CD4-positive, alpha-beta T cell treated with Interleukin-12 subunit alpha and Interleukin-12 subunit beta, for 1 hour (primary cell): ENCODE measurements at places on chromosomes 5 and 9.

DNA sequence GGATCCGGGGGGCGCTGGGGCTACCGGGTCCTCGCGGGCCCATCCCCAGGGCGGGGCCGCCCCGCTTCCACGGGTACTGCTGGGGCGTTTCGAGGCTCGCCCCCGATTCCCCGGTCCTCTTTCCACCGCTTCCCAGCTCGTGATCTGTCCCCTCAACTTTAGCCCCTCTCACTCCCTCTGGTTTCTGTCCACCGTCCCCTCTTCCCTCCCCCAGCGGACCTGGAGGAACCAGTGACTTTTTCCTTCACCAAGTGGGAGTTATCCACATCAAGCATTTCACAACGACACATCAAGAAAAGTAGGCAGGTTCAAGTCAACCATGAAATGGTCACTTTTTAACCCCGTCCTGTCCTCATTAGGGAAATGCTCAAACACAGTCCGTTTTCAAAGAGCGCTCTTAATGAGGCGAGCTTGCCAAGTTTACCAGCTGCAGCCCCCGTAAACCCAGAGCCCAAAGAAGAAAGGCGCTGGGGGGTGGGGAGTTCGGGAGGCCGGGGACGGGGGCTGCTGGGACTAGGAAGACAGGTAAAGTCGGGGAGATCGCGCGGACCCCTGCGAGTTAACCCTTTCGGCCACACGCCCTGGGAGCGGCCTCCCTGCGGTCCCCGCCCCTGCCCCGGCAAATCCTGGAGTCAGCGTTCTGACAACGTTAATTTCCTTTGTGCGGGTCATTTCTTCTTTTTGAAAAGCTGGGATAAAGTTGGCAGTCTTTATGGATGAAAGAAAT lies 2.1 kb upstream of the NFIB start:
- DNase-seq, result no peak

DNA sequence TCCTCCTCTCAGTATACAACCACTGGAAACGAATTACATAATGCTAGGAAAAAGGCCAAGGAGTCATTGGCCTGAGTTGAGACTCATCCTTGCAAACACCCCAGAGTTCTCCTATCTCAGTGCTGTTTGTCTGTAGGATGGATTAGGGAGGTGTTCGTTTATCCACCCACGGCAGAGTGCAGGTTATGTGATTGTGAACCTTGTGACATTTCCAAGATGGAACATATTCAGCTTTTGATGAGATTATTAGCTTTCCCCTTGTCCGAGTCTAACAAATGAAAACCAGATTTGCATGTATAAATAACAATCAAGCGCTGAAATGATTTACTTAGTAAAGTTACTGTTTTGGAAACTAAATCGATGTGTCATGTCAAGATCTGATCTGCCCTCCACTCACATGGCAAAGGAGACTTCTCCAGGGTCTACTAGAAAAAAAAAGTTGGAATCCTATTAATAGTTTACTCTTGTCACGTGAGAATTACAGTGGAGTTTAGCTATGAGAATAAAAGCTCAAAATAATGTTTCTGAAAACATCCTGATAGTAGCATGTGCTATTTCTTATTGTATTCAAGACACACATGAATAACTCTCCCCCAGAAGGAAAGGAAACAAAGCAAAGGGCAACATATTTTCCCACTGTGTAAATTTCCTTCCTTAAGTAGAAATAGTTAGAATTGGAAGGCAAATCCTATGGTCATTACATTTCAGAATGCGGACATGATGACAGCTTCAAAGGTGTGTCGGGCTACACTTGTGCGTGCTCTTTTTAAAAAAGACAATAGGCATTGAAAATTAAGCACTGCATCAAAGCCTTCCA lies 600.4 kb downstream of the EBF1 start:
- DNase-seq, result no peak

GRCh38 chr9:96022445-96023051 lies 147.1 kb downstream of the ERCC6L2 start:
- DNase-seq, result peak; percentile 46

GRCh38 chr5:174155706-174156105 lies 110.2 kb downstream of the NSG2 start:
- DNase-seq, result no peak

GRCh38 chr5:146527785-146528184 lies 11.8 kb upstream of the GPR151 start:
- no peak for DNase-seq

DNA sequence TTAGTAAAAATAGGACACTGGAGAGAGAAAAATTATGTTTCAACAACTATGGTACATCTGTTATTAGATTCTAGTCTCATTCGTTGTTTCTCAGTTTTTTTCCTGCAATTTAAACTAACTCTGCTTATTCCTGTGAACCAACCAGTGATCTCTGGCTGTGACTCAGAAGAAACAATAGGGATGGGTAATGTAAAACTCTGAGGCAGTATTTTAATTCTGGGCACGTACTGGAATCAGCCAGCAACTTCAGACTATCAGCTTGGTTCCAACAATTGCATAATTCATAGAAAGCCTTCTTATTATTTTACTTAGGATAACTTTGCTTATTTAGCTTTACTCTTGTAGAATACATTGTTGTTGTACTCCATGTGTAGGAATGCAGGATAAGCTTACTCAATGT lies 28.8 kb downstream of the MLLT3 start:
- no peak for DNase-seq

GRCh38 chr9:93724852-93725251 lies 148.5 kb downstream of the PHF2 start:
- DNase-seq, result no peak

- DNase-seq, result no peak
Observed at GRCh38 chr9:89880161-89880560, 275.3 kb downstream of the GADD45G start.

DNA sequence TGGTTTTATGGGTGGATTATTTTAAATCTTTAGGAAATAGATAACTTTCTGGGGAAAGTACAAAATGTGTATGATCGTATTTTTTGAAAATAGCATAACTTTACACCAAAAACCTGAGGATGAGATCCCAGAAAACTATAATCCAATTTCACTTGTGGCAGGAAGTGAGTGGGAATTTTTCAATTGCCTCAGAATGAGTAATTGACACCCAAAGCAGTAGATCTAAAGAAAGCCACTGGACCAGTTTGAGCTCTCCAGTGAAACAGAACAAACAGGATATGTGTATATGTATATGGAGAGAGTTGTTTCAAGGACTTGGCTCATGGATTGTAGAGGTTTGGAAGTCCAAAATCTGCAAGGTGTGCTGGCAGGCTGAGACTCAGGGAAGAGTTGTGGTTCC lies 109.2 kb upstream of the SHB start:
- DNase-seq, result no peak

DNA sequence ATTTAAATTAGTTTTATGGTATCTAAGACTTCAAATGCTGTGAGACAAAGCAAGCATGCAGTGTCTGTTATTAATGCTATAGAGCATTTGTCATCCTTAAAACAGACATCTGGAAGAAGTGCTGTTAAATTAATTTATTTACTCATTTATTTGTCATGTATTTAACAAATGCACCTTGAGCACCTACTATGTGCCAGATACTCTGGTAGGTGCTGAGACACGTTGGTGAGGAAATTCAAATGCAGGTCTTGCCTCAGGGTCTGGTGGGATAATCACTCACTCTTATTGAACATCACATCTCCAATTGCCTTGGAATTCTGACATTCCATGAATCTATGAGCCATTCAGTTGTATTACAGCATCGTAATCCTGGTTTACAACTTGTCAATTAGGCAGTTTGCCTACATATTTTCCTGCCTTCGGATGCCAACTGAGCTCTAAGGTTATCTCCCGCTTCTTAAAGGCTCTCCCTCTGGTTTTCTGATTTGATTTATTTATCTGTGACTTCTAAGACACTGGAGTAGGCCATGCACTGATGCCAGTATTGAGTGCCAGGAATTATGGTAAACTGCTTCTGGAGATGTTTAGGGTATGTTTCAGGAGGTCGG lies 56.0 kb upstream of the RPS23 start:
- DNase-seq, result no peak

DNA sequence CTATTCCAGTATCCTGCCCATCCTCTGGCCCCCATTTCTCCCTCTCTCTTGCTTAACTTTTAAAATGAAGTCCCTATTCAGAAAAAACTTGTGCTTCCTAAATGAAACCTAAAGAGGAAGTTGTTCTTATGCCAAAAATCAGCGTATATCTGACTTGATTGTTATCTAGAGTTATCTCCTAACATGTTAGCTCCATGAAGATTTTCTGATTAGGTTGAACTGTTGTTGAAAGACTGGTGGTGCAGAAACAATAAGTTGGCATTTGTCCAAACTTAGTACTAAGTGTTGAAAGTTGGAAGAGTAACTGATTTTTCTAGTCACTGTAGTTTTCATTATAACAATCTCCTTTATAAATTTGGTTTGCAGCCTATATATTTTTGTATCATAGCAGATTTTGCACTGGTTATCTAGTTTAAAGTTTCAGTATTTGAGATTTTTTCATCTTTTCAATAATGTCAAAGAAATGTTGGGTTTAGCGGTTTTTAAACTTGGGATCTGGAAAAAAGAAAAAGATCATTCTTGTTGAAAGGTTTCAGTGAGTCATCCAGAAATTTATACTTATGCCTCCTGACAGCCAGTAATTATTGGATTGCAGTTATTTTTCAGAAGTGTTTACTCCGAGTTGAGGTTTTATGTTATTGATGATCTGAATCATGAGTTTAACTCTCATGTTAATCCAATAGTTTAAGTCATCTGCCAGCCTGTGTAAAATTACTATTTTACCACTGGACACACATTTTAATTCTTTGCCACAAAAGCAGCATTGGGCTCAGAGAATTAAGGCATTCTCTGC lies 60.6 kb downstream of the PAM start:
- no peak for DNase-seq

DNA sequence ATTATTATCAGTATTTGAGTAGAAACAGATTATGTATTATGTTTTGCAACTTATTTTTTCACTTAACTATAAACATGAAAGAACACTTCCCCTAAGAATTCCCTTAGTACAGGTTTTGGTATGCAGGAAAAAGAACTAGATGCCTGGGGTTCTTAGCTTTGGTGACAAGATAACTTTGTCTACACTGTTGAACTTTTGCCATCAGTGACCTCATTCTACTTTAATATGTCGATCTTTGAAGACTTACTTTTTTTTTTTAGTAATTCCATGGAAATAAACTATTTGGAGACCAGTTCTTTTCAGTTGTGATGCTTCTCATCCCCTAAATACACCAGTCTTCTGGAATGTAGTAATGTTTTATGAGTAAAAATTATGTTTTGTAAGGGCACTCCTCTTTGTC lies 34.3 kb downstream of the ZNF462 start:
- DNase-seq, result no peak

DNA sequence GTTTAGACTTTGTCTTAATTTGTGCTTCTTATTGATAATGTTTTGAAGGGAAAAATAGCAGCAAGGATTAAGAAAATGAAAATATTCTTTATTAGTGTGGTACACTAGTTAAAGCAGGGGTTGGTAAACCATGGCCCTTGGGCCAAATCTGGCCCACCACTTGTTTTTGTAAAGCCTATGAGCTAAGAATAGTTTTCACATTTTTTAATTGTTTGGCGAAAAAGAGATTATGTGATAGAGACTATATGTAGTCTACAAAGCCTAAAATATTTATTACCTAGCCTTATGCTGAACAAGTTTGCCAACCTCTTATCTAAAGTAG lies 57.2 kb downstream of the KCNN2 start:
- DNase-seq, result no peak

DNA sequence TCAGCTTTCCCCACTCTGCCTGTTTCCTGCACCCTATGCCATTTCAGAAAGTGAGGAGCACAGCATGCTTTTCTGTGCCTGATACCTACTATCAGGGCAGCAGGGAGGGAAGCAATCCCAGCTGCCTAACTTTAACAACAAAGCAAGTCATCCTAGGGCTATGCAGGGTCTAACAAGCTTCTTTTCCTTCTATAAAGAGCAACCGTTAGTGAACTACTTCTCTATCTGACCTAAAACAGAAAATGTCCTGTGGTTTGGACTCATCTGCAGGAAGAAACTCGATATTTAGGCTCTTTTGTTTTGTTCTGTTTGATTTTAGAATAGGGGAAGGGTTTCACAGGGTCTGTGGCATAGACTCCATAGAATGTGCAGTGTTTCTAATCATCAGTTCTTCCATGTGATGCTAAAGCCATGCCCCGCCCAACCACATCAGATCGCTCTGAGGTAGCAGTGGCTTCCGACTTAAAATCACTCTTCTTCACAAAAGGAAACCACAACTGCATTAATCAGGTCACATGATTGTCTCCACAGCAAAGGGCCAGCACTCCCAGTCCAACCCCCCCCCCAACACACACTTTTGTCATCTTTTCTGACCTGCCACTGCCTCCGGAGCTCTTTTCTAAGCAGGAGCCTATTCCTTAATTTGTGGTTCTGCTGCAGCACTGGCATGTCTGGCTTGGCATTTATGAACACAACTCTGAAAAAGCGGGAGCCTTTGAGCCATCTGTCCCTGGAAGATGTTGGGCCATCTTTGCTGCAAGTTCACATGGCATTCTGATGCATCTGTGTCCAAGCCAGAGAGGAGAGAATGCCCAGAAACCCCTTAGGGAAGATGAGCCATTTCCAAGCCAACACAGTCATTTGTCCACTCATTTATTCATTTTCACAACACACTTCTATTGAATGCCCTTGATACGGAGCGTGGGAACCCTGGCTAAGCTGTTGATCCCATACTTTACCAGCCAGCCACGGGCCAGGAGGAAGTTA lies 71.6 kb downstream of the CFAP90 start:
- peak; percentile 22 for DNase-seq

- DNase-seq, result no peak
Observed at GRCh38 chr9:121690316-121690715, 38.9 kb downstream of the DAB2IP start.

GRCh38 chr9:92312887-92313623 lies 12.1 kb downstream of the NOL8 start:
- no peak for DNase-seq

DNA sequence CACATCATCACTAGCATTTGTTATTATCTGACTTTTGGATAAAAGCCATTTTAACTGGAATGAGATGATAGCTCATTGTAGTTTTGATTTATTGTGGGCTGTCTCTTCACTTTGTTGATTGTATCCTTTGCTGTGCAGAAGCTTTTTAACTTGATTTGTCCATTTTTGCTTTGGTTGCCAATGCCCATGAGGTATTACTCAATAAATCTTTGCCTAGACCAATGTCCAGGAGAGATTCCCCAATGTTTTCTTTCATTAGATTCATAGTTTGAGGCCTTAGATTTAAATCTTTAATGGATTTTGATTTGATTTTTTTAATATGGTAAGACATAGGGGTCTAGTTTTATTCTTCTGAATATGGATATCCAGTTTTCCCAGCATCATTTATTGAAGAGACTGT lies 28.8 kb upstream of the SMARCA2 start:
- no peak for DNase-seq

- DNase-seq, result no peak
Observed at GRCh38 chr5:38889424-38889823, 43.6 kb downstream of the OSMR start.

DNA sequence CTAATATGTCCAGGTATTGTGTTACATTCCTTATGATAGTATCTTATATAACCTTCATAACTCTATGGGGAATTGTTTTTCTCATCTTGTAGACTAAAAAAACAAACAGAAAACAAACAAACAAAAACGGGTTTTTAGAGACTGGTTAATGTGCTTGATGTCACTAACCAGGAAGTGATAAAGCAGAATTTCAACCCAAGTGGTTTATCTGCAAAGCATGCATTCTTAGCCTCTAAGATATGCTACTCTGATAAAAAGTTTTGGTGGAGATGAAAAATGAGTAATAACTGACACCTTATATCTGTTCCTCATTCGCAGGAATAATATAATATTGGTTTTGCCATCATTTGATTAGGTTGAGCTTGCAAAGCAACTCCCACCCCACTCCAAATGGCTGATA lies 53.4 kb downstream of the PUM3 start:
- no peak for DNase-seq

GRCh38 chr9:80352967-80353366 lies 781.2 kb downstream of the TLE4 start:
- no peak for DNase-seq

- DNase-seq, result no peak
Observed at GRCh38 chr5:6752236-6752635, 39.0 kb downstream of the TENT4A start.
